Activated naive CD8-positive, alpha-beta T cell treated with anti-CD3 and anti-CD28 coated beads, Interleukin-2, amount 50 U/mL, for 16 hours (primary cell): ENCODE measurements at places on chromosomes 5 and 9.

DNA sequence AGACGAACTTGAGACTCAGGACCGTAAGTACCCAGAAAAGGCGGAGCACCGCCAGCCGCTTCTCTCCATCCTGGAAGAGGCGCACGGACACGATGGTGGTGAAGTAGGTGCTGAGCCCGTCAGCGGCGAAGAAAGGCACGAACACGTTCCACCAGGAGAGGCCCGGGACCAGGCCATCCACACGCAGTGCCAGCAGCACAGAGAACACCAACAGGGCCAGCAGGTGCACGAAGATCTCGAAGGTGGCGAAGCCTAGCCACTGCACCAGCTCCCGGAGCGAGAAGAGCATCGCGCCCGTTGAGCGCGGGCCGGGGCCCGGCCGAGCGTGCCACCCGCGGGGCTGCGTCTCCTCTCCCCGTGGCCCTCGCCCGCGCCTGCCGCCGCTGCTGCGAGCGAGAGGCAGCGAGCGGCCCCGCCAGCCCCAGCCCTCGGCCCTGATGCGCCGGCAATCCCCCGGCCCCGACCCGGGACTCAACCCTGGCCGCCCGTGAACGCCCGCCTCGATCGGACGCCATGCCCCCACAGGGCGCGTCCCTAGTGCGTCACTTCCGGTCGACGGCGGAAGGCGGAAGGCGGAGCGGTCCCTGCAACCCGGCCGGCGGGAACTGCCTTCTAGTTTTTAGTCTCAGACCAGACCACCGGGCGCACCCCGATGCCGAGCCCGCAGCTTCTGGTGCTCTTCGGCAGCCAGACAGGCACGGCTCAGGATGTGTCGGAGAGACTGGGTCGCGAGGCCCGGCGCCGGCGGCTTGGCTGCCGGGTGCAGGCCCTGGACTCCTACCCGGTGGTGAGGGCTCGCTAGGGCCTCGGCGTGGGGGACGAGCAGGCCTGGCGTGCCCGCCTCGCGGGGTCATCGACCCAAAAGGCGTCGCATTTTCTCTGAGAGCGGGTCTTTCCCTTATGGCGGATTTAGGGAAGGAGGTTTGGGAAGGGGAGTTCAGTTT, at the start of the genes NDOR1 and TMEM203:
TSS of gene NDOR1 (plus strand) at position 575 of the 944 bp plus-strand sequence. CDS start at position 653, 78 bp downstream.
TSS of gene TMEM203 (minus strand) at position 523 of the 944 bp plus-strand sequence. CDS start at position 289, 234 bp downstream.
- peak; percentile 91 for DNase-seq

- no peak for DNase-seq
These were observed 664.8 kb upstream of the ZNF608 start for GRCh38 chr5:125411071-125411743.

GRCh38 chr5:62494772-62495171, 82.2 kb downstream of the IPO11 start:
- DNase-seq: no peak

DNA sequence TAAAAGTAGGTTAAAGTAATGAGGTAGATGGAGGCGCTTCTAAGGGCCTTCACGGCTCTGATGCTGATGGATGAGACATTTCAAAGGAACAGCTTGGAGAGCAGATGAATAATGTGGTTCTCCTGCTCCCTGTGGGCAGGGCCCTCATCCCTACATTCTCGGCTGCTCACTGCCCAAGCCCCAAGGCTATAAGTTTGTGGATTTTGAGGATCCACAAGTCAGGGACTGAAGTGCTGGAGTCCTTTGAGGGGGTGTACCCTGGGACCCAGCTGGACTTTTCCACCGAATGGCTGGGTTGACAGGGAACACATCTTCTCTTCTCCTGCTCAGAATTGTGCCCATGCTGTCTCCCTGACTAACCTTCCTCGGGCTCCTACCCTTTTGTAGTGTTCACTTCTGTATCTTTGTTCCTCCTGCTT, 21.4 kb upstream of the CXCL14 start:
- DNase-seq: no peak

DNA sequence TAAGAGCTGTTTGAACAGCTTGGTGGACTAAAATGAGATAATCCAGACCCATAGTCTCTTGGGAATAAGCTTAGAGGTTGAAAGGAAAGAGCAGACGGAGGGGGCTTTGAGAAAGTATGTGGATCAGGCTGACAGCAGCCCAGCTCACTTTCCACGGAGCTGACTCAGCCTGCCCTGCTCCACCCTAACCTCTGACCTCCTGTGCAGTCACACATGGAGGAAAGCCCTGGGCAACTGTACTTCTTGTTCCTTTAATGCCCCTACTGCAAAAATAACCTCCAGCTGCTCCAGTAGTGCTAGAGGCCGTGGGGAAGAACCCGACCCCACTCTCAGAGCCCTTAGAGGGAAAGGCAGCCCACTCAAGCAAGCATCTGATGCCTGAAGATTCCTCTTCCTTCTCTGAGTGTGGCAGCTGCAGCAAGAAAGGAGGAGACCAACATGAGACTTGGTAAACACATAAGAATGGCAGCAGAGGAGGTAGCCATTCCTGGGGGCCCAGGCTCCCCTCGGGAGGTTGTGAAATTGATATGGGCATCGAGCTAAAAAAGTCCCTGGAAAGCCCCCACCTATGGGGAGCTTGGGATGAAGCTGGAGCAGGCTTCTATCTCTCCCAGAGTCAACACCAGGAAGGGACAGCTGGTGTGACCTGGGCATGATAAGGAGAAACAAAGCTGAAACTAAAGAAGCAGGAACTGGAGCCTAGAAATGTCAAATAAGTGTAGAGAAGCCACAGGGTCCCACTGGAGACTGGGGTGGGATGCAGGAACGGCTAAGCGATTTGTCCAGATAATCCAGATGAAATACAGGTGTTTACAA, 204.3 kb downstream of the PIK3R1 start:
- DNase-seq: no peak

DNA sequence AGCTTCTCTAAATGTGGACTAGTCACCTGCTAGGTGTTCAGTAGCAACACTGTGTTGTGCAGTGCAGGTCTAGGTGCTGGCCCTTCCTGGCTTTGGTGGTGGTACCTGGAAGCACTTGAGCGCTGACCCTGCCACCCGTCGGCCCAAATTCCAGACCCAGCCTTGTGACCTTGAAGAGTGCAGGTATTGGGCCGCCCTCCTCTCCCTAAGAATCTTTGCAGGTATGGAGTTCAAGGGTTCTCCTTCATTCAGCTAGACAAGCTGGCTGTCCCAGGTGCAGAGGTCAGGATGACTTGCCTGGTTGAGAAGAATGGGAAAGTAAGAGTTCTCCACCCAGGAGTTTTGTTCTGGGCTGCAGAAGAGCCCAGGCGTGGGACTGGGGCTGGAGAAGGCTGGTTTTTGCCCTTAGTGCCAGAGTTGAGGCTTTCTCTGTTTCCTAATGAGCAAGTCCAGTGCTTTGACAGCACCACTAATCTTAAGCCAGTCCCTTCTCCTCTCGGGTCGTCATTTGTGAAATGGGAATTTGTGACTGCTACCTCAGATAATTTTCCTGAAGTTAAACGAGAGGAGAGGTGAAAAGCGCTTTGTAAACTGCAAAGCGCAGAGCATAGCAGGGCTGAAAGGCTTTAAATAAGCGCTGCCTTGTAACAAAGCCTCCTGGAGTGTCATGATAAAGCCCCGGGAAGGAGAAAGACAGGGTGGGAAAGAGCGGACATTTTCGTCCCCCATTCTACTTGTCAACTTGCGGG, 4.0 kb downstream of the FOXE1 start:
- no peak for DNase-seq

- no peak for DNase-seq
These were observed 488.6 kb upstream of the PTGER4 start for GRCh38 chr5:40191150-40191549.

DNA sequence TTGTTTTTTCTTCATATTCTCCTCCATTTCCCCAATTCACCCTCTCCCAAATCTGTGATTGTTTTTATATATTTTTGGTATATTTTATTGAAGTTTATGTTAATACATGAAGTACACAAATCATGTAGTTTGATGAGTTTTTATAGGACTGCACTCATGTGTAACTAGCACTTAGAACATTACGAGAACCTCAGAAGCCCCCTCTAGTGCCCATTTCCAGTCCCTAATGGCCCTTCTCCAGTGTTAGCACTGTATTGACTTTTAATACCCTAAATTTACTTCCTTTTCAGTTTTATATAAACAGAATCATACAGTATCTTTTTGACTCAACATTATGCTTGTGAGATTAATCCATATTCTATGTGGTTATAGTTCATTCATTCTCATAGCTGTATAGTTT, 18.5 kb upstream of the FKTN start:
- DNase-seq: no peak

- DNase-seq: no peak
These were observed 101.8 kb downstream of the PCSK1 start for GRCh38 chr5:96331210-96331609.

GRCh38 chr5:107597247-107597646, 73.5 kb downstream of the EFNA5 start:
- DNase-seq: no peak

DNA sequence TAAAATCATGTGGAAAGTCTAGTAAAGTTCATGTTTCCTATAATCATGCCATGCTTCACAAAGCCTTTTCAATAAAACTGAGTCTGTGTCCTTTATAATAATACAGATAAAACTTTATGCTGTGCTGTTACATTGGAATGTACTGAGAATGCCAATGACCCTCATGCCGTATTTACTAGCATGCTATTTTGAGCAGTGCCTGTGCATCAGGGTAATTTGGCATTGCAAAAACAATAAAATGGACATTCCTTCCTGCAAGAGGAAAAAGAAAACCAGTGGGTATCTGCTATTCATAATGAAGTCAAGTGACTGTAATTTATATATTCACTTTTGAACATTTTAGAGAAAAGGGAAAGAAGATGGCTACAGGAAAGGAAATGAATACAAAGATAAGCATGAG, 159.0 kb downstream of the PBX3 start:
- no peak for DNase-seq

GRCh38 chr5:53983568-53984460, 326.6 kb downstream of the ARL15 start:
- DNase-seq: no peak

DNA sequence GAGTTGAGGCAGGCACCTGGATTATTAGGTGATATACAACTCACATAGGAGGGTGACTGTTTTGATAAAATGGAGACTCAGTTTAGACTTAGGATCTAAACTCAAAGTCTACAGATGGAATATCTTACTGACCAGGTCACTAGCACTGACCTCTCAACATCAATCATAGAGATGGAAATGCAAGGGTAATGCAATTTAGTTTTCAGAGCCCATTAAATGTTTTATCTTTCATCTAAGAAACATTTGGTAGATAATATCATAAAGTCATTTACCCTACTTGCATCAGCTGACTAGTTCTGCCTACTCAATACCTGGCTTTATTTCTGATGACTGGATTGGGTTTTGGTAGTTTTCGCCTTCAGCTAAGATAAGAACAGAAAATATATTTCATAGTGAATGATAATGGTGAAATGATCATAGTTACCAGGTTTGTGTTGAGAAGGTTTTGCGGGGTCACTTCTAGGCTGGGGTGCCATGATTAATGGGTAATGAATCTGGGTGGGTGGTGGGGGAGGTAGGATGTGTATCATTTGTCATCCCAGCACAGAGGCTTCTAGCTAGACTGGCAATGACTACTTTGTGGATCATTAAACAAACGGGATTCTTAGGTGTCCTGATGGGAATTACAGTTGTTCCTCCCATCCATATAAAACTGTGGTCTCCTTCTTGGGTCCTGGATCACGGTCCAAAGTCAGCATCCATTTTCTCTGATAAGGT, 173.4 kb downstream of the PPP2R2B start:
- DNase-seq: no peak
